ENCODE measurements at places on chromosomes 6 and 20. TPM values are rescaled to one million over a fixed set of nuclear protein-coding genes. Genes with fewer than 3 reads are reported as not detected.

TMEM217 gene
- total RNA-seq: 0.30 TPM

TRIM31 gene
- not detected for total RNA-seq

SAMD5 gene
- total RNA-seq: 0.51 TPM

BHLHE23 gene
- not detected for total RNA-seq

SGK1 gene
- total RNA-seq: 28.1 TPM

ZNFX1 gene
- total RNA-seq: 21.0 TPM

PLCB4 gene
- 27.7 TPM for total RNA-seq

TGM2 gene
- total RNA-seq: 581 TPM

PDE10A gene
- 15.7 TPM for total RNA-seq

ADAM33 gene
- 13.4 TPM for total RNA-seq

ENPP4 gene
- 20.0 TPM for total RNA-seq

GTSF1L gene
- not detected for total RNA-seq

C6orf141 gene
- not detected for total RNA-seq

STK38 gene
- 22.6 TPM for total RNA-seq

POM121L2 gene
- total RNA-seq: not detected

LST1 gene
- total RNA-seq: 9.0 TPM

FAM162B gene
- total RNA-seq: 3.8 TPM

BNIP5 gene
- not detected for total RNA-seq

TMEM151B gene
- not detected for total RNA-seq

OR2B6 gene
- not detected for total RNA-seq

AGPAT4 gene
- total RNA-seq: 2.4 TPM

CD93 gene
- 43.5 TPM for total RNA-seq

EZR gene
- 203 TPM for total RNA-seq

SHLD1 gene
- total RNA-seq: 5.3 TPM

FAM83C gene
- total RNA-seq: not detected

SIRPB2 gene
- 4.0 TPM for total RNA-seq

HDGFL1 gene
- not detected for total RNA-seq

DUSP15 gene
- total RNA-seq: 2.9 TPM

DCDC2 gene
- not detected for total RNA-seq

MOG gene
- total RNA-seq: 12.6 TPM

FERMT1 gene
- total RNA-seq: 1.5 TPM

WFDC2 gene
- total RNA-seq: 0.95 TPM

DNAH8 gene
- total RNA-seq: not detected

CST1 gene
- total RNA-seq: not detected

PRDM13 gene
- total RNA-seq: not detected

NCOA3 gene
- 21.6 TPM for total RNA-seq

LY6G6F gene
- total RNA-seq: not detected

All from Right ventricle myocardium inferior (tissue), 1 donor.